ENCODE measurements at places on chromosomes 6 and 20.

- DNase-seq: no peak
Observed at GRCh38 chr6:38730140-38730862, 15.2 kb downstream of the DNAH8 start.

- no peak for DNase-seq
Observed at GRCh38 chr6:70954750-70955149, 2.1 kb downstream of the B3GAT2 start.

DNA sequence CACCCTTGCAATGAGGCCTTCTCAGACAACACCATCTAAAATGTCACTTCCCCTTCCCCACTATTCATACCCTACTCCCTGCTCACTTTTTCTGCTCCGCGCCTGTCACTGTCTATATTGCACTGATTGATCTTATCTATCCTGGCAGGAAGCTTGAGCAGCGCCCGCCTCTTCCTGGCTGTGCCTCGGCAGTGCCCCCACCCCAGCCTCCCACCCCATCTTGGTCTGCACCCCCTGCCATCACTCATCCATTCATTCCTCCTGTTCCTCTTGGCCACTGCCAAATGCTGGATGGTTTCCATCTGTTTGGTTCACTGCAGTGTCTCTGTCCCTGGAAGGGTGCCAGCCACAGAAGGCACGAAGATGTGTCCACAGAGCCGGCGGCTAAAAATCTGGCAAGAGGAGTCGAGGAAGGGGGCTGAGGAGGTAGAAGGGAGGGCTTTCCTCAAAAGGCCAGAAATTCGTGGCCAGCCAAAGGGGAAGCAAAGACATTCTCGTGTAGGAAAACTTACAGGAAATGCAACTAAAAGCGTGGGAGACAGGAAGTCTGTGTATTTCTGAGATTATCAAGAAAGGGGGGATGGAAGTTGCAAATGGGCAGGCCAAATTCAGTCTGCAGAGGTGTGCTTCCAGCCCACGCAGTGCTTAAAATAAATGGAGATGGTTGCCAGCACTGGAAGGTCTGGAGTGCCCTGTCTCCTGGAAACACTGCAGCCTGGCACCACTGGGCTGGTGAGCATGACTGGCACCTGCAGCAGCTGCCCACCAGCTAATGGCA is 27.6 kb downstream of the SYNJ2 start:
- DNase-seq: no peak

DNA sequence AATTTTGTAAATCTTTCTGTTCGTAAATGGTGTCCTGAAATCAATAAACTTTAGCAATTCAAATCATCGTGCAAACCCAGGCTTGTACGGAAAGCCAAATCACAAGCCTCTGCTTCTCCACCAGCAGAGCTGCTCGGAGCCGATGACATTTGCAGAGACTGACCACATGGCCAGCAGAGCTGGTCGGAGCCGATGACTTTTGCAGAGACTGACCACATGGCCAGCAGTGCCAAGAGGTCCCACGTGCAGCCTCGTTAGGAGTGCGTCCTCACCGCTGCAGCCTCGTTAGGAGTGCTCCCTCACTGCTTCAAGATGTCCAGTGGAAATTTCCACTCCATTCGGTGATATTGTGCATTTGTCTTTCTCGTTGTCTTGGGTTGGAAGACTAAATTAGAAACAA is 28.5 kb downstream of the SMOC2 start:
- DNase-seq: no peak

- DNase-seq: no peak
Observed at GRCh38 chr6:109314313-109314712, 68.0 kb downstream of the CD164 start.

- DNase-seq: no peak
Observed at GRCh38 chr20:43161716-43162115, 28.0 kb downstream of the PTPRT start.

- no peak for DNase-seq
Observed at GRCh38 chr6:52389264-52389625, 27.3 kb downstream of the PAQR8 start.
